ENCODE measurements at places on chromosomes 1 and 21.

GRCh38 chr1:245153081-245153551 lies 1.7 kb upstream of the KIF26B start:
- peak; percentile 84 for DNase-seq

DNA sequence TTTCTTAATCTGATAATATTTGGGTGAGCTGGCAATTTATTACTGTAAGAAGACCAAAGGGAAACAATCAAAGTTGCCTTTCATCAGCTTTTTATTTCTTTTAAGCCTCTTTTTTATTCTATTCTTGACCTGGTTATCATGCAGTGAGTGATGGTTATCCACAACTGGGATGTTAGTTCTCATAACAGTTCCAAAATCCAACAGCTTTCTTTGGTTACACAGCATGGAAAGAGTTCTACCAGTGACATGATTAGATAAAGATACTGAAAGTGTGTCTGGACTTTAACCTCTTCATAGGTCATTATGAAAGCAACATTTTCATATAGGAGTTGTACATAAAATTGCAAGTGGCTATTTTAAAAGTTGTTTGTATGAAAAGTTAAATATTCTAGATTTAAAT lies 163.0 kb downstream of the SYT2 start:
- no peak for DNase-seq

DNA sequence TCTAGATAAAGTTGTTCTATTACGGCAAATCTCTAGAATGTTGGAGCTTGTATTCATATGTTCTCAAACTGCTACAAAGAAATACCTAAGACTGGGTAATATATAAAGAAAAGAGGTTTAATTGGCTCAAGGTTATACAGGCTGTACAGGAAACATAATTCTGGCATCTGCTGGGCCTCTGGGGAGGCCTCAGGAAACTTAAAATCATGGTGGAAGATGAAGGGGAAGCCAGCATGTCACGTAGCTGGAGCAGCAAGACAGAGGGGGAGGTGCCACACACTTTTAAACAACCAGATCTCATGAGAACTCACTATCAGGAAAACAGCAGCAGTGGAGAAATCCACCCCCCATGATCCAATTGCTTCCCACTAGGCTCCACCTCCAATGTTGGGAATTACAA lies 390.4 kb upstream of the ADGRL4 start:
- no peak for DNase-seq

- DNase-seq: peak; percentile 25
These were observed 25.1 kb upstream of the RNF186 start for GRCh38 chr1:19840228-19840627.

DNA sequence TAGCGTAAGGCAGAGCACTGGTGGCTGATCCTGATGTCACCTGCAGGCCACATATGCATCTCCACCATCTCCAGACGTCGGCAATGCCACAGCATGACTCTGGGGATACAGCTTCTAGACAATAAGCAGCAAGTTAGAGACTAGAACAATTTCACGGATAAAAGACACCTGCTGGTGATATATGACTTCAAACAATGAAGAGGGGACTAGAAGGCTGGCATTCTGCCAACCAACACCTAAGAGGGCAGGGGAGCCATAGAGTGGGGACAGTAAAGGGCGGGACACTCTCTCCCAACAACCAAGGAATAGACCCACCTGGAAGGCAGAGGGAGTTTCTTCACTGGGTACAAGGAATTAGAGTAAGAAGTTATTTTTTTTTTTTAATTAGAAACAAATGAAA lies 126.7 kb downstream of the SIM2 start:
- no peak for DNase-seq

DNA sequence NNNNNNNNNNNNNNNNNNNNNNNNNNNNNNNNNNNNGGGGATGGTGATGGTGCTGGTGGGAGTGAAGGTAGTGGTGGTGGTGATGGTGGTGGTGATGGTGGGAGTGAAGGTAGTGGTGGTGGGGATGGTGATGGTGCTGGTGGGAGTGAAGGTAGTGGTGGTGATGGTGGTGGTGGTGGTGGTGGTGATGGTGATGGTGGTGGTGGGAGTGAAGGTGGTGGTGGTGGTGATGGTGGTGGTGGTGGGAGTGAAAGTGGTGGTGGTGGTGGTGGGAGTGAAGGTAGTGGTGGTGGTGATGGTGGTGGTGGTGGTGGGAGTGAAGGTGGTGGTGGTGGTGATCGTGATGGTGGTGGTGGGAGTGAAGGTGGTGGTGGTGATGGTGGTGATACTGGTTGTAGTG lies 93.6 kb downstream of the CRYAA start:
- DNase-seq: no peak

- peak; percentile 74 for DNase-seq
These were observed 88.9 kb downstream of the COL24A1 start for GRCh38 chr1:86067626-86068025.

- DNase-seq: peak; percentile 79
These were observed 190.6 kb downstream of the FMN2 start for GRCh38 chr1:240282061-240282830.

GRCh38 chr1:243713470-243714186 lies 136.4 kb downstream of the AKT3 start:
- DNase-seq: peak; percentile 75

- DNase-seq: peak; percentile 8
These were observed 36.7 kb downstream of the ZNF695 start for GRCh38 chr1:246971090-246971721.

- no peak for DNase-seq
These were observed 24.6 kb downstream of the PMVK start for GRCh38 chr1:154911691-154912550.

All from fibroblast of upper back skin (primary cell).